ENCODE measurements at places on chromosomes 11 and 22. TPM values are rescaled to one million over a fixed set of nuclear protein-coding genes. Genes with fewer than 3 reads are reported as not detected.

Gene GPR83
- 0.10 TPM for polyA plus RNA-seq

Gene MAP6
- not detected for polyA plus RNA-seq

Gene CELSR1
- polyA plus RNA-seq: 1.2 TPM

Gene POLR2F
- polyA plus RNA-seq: 181 TPM

Gene OR8D1
- not detected for polyA plus RNA-seq

Gene BATF2
- not detected for polyA plus RNA-seq

DNA sequence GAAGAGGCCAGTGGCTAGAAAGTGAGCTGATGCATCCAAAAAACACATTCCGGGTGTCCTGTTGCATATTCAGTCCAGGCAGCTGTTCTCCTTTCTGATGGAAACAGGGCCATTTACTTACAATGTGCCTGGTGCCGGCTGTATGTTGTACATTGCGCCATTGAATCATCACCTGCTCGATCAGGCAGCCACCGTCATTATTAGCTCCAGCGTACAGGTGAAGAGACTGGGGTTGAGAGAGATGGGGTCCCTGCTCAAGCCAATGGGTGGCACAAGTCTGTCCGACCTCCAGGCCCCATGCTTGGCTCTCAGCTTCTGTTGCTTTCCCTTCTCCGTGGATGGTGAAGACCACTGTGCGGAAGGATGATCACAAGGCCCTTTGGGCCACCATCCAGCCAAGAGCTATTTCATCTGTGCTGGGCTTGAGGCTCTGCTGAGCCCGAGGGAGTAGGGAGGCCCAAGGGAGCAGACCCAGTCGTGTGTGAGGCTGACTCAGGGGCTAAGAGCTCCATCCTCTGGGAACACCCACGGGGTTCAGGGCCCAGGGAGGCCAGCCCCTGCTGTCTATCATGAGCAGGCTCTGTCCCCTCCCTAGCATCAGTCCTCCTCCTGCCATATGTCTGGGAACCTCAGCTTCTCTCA is 20.7 kb upstream of the EMID1 start:
- no peak for DNase-seq
- H3K27ac ChIP-seq: no peak overlapping the region
- no peak overlapping the region for H3K4me3 ChIP-seq

DNA sequence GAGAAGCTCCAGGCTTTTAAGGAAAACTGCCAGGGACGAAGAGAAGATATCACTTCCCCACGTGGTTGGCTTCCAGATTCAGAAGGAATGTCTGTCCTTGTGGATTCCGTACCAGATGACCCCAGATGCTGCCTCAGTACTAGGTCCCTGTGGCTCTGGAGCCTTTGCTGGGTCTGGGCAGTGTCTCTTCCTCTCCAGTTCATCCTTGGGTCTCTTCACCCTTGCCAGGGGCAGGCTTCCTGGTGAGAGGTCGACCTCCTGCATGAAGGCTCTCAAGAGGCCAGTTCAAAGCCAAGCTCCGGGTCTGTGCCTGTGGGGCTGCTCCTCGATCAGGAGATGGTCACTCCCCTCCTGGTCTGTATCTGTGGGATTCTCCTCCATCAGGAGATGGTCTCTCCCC is 74.7 kb upstream of the B3GAT1 start:
- no peak for DNase-seq
- H3K4me1 ChIP-seq: peaks cover 15% of the 10 kb centered on the region

GRCh38 chr11:61404103-61404502 is 11.7 kb downstream of the TMEM216 start:
- H3K36me3 ChIP-seq: peaks cover 39% of the 10 kb centered on the region
- no peak overlapping the region for H3K4me3 ChIP-seq
- H3K27me3 ChIP-seq: no peaks in the 10 kb centered on the region
- H3K27ac ChIP-seq: no peak overlapping the region

GRCh38 chr11:2002042-2002776 is 4.6 kb upstream of the H19 start:
- H3K36me3 ChIP-seq: no peaks in the 10 kb centered on the region
- no peak overlapping the region for H3K27ac ChIP-seq
- no peaks in the 10 kb centered on the region for H3K4me1 ChIP-seq
- no peak overlapping the region for H3K4me3 ChIP-seq
- no peak for DNase-seq
- H3K27me3 ChIP-seq: no peaks in the 10 kb centered on the region

DNA sequence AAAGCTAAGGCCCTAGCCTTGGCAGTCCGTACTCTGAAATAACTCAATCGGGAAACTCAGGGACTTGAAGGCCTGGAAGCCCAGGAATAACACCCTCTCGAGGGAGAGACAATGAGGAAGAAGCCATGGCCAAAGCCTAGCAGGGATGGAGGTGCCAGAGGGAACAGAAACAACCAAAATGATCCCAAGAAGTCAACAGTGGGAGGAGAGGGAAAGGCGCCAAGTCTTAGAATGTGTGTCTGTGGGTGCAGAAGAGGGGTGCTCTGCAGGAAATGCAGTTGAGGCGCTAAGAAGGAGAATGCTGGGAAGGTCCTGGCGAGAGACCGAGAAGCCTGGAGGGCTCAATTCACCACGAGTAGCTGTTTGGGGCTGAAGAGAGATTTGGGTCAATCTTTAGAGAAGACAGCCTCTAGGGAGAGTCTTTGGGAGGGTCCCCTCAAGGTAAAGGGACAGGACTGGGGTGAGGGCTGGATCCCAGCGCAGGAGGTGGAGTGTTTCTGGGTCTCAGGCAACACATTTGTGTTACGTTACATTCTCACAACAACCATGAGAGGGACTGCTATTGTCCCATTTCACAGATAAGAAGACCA is 760 bp upstream of the MAPK8IP1 start:
- H3K4me3 ChIP-seq: peak overlapping the region; percentile 65
- no peak for DNase-seq
- H3K4me1 ChIP-seq: peaks cover 9% of the 10 kb centered on the region
- H3K36me3 ChIP-seq: peaks cover 21% of the 10 kb centered on the region
- no peaks in the 10 kb centered on the region for H3K27me3 ChIP-seq

GRCh38 chr11:36147491-36147890 is 141.7 kb downstream of the COMMD9 start:
- H3K27me3 ChIP-seq: peaks cover 1% of the 10 kb centered on the region
- H3K36me3 ChIP-seq: no peaks in the 10 kb centered on the region
- no peak overlapping the region for H3K4me3 ChIP-seq

GRCh38 chr11:75265851-75266531 is 25.4 kb downstream of the TPBGL start:
- DNase-seq: no peak
- peaks cover 4% of the 10 kb centered on the region for H3K36me3 ChIP-seq
- no peak overlapping the region for H3K4me3 ChIP-seq
- peak overlapping the region; percentile 12 for H3K27ac ChIP-seq
- peaks cover 43% of the 10 kb centered on the region for H3K4me1 ChIP-seq

GRCh38 chr22:37860796-37861421 is 11.7 kb downstream of the EIF3L start:
- no peak for DNase-seq
- no peak overlapping the region for H3K4me3 ChIP-seq
- no peaks in the 10 kb centered on the region for H3K27me3 ChIP-seq
- H3K36me3 ChIP-seq: peaks cover 45% of the 10 kb centered on the region

DNA sequence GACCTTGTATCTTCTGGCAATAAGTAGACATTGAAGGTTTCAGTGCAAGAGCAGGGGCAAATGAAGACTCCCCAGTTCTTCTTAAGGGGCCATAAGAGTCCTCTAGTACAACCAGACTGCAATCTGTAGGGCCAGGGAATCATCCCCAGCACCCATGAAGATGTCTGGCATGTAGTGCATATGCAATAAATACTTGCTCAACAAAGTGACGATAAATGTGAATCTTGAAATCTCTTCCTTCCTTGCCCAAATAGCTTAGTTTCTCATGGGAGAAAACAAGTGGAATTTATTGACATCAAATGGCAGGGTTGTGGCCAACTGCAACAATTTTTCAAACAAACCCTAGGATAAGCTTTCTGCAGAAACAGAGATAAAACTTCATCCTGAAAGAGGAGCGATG is 107.6 kb downstream of the ABTB2 start:
- H3K4me3 ChIP-seq: no peak overlapping the region
- H3K27me3 ChIP-seq: peaks cover 4% of the 10 kb centered on the region

DNA sequence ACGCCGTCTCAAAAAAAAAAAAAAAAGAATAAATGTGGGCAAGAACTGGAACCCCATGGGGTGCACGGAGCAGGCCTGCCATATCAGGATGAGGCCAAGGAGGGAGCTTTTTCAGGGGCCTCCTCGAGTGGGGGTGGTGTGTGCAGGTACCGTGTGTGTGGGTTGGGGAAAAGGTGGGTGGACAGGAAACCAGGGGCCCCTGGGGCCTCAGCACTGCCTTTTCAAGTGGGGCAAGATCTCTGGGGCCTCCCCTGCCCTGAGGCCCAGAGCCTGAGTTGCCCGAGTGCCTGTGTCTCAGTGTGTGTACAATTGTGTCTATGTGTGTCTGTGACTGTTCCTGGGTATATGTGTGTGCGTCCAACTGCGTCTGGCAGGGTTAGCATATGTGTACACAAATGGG is 23.8 kb downstream of the TEF start:
- no peak for DNase-seq
- no peaks in the 10 kb centered on the region for H3K36me3 ChIP-seq
- peaks cover 5% of the 10 kb centered on the region for H3K4me1 ChIP-seq
- no peak overlapping the region for H3K4me3 ChIP-seq
- H3K27ac ChIP-seq: no peak overlapping the region

DNA sequence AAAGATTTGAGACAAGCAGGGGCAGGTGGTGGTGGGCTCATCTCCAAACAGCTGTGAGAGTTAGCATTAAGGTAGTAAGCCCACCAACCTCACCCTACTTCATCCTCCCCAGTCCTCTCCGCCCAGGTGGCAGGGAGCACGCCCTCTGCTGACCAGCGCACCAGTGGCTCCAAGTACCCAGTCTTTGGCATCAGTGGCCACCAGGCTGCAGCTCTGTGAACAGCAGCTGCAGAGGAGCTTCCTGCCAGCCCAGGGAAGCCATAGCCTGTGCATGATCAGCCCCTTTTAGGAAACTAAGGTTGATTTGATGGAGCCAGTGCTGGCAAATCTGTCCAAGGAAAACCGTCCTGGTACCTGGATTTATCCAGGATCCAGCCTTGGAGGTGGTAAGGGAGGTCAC is 21.7 kb downstream of the CAVIN3 start:
- H3K27ac ChIP-seq: no peak overlapping the region
- H3K36me3 ChIP-seq: no peaks in the 10 kb centered on the region

- no peaks in the 10 kb centered on the region for H3K36me3 ChIP-seq
- peaks cover 29% of the 10 kb centered on the region for H3K27me3 ChIP-seq
- peak overlapping the region; percentile 88 for H3K4me3 ChIP-seq
Measured at GRCh38 chr11:76236092-76236999, 30.0 kb upstream of the WNT11 start.

GRCh38 chr11:57791321-57792059 is 29.9 kb downstream of the CTNND1 start:
- peaks cover 34% of the 10 kb centered on the region for H3K4me1 ChIP-seq
- H3K27ac ChIP-seq: peak overlapping the region; percentile 76
- H3K4me3 ChIP-seq: peak overlapping the region; percentile 80
- DNase-seq: no peak
- peaks cover 9% of the 10 kb centered on the region for H3K36me3 ChIP-seq

DNA sequence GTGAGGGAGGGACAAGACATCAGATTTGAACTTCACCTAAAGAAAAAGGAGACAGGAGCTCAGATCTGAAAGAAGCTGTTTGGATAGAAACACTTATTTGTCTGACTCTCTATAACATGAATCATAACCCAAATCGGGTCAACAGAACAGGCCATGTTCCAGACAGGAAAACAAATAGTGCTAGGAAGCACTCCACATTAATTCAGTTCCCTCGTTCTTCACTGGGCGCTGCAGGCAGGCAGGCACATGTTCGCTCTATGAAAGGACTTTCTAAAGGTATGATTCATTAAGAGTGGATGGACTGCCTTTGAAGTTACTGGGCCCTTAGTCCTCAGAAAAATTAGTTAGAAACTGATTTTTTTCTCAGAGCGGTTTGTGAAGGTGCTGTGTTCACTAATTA is 137.5 kb upstream of the TRPC6 start:
- H3K27ac ChIP-seq: no peak overlapping the region
- no peaks in the 10 kb centered on the region for H3K4me1 ChIP-seq
- no peak overlapping the region for H3K4me3 ChIP-seq
- no peak for DNase-seq
- no peaks in the 10 kb centered on the region for H3K27me3 ChIP-seq
- no peaks in the 10 kb centered on the region for H3K36me3 ChIP-seq

DNA sequence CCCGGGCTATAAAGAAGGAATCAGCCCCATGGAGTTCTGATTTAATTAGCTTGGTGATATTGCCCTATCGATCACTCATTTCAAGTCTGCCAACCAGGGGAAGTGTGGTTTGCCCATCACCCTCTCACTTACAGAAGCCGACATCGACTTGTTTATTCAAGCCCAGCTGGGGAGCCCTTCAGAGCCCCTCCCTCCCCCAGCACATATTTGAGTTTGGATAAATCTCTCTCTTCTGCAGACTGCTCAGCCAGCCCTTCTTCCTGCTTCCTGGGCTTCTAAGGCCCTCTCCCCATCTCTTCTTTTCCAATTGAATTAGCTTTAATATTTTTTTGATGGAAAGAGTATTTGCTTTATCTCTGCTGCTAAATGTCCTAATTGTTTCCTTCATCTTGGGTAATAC is 299.0 kb downstream of the MIAT start:
- H3K27me3 ChIP-seq: peaks cover 10% of the 10 kb centered on the region
- no peak overlapping the region for H3K4me3 ChIP-seq
- no peak for DNase-seq

GRCh38 chr11:94447149-94447548 is 45.9 kb upstream of the GPR83 start:
- no peaks in the 10 kb centered on the region for H3K27me3 ChIP-seq
- H3K27ac ChIP-seq: no peak overlapping the region
- DNase-seq: no peak

- H3K27ac ChIP-seq: no peak overlapping the region
- no peak overlapping the region for H3K4me3 ChIP-seq
- DNase-seq: no peak
Measured at GRCh38 chr11:117219995-117220394, 11.9 kb downstream of the PCSK7 start.

GRCh38 chr22:49619301-49619700 is 208.4 kb downstream of the BRD1 start:
- H3K36me3 ChIP-seq: peaks cover 4% of the 10 kb centered on the region
- H3K27me3 ChIP-seq: peaks cover 2% of the 10 kb centered on the region
- no peak overlapping the region for H3K4me3 ChIP-seq

DNA sequence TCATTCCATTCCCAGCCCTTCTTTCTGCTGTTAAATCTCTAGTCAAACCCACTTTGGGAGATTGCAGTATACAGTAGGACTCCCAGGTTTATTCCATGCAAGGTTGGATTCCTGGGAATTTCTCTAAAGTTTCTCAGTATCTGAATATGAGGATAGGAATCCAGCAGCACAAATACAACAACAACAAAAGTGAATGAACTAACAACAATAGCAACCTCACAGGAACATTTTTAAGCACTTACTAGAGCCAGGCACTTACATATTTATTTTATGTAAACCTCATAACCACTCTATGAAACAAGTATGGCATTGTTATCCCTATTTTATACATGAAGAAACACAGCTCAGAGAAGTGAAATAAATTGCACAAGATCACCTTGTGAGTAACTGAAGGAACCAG is 1.9 kb downstream of the MMP7 start:
- H3K4me1 ChIP-seq: no peaks in the 10 kb centered on the region
- no peak overlapping the region for H3K27ac ChIP-seq
- DNase-seq: no peak
- H3K27me3 ChIP-seq: peaks cover 4% of the 10 kb centered on the region

Data from immature natural killer cell (primary cell).